ENCODE measurements at places on chromosomes 11 and 22. TPM values are rescaled to one million over a fixed set of nuclear protein-coding genes. Genes with fewer than 3 reads are reported as not detected.

GRCh38 chr11:75481922-75482606 lies 43.7 kb downstream of the GDPD5 start:
- DNase-seq = no peak

- DNase-seq = no peak
Observed at GRCh38 chr11:115778928-115779650, 274.9 kb upstream of the CADM1 start.

DNA sequence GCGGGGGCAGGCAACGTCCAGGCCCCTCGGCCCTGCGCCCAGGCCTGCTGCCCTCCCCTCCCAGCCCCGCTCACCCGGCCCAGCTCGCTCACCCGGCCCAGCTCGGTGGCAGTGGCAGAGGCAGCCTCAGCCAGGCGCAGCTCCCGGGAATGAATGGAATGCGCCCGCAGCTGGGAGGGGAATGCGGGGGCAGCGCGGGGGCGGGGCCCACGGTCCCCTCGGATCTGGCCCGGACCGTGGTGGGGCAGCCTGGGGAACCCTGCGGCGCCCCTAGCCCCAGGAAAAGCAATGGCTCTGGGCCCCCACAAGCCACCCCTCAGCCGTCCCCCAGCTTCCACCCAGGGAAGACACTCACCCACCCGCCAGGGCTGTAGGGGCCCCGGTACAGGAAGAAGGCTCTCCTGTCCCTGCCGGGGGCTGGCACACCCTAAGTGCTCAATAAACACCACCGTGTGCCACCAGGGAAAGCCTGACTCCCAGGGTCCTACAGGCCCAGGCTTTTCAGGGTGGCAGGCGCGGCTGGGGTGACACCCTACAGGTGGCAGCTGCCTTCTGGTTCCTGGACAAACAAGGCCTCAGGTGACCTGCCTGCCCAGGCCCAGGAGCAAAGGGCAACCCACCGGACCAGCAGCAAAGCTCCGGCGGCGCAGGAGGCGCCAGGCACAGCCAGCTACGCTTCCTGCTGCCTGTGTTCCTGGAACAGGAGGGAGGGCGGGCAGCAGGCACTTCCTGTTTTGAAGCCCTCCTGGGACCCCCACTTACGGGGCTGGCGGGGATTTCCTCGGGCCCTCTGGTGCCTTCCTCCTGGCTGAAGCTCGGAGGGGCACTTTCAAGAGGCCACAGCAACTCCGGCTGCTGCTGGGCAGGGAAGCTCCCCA lies 13.8 kb downstream of the PLXNB2 start:
- no peak for DNase-seq

- DNase-seq = no peak
Observed at GRCh38 chr11:34190192-34191139, 85.0 kb downstream of the NAT10 start.

DNA sequence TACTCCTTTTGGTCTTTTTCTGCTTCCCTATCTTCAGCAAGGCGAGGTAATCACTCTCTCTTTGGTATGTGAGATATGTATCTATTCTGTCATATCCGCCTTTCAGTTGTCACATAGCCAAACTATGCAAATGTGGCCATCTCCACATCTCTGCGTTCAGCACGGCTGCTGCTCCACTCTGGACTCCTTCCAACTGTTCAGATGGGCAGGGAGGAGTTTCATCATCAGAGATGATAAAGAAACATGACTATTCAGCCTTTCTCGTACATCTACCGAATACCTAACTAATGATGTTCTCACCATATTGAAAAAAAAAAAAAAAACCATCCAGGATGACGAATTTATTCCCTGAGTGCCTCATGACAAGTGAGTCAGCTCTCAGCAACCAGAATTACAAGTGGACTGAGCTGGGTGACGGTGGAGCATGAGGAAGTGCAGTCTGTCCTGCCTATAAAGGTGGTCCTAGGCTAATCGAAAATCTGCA lies 899.6 kb downstream of the OPCML start:
- DNase-seq = no peak

- DNase-seq = no peak
Observed at GRCh38 chr11:80432057-80432456, 991.2 kb upstream of the TENM4 start.

DNA sequence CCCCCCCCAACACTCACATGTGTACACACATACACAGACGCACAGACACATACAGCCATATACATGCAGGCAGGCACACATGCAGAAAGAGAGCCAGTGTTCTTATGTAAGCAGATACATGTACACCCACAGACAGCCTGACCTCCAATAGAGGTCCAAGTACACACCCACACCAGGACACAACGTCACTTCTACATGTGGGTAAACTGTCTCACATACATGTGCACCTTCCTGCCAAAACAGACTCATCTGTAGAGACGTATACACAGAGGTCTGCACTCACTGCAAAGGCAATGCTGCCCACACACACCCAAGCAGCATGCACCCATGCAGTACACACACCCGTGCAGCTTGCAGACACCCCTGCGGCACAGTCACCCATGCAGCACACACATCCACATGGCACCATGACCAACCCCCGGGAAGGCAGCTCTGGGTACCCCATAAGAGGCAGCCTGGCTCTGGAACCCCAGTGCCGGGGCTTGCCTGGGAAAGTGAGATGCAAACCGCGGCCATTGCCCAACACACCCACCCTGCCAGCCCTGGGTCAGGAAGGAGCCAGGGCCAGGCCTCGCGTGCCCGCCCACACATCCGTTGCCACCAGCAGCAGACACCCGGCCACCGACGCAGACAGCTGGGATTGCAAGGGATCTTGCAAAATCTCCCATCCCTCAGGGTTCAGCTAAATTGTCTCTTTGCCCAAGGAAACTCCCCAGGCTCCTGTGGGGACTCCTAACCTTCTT lies 10.1 kb downstream of the CASTOR1 start:
- DNase-seq = no peak

DNA sequence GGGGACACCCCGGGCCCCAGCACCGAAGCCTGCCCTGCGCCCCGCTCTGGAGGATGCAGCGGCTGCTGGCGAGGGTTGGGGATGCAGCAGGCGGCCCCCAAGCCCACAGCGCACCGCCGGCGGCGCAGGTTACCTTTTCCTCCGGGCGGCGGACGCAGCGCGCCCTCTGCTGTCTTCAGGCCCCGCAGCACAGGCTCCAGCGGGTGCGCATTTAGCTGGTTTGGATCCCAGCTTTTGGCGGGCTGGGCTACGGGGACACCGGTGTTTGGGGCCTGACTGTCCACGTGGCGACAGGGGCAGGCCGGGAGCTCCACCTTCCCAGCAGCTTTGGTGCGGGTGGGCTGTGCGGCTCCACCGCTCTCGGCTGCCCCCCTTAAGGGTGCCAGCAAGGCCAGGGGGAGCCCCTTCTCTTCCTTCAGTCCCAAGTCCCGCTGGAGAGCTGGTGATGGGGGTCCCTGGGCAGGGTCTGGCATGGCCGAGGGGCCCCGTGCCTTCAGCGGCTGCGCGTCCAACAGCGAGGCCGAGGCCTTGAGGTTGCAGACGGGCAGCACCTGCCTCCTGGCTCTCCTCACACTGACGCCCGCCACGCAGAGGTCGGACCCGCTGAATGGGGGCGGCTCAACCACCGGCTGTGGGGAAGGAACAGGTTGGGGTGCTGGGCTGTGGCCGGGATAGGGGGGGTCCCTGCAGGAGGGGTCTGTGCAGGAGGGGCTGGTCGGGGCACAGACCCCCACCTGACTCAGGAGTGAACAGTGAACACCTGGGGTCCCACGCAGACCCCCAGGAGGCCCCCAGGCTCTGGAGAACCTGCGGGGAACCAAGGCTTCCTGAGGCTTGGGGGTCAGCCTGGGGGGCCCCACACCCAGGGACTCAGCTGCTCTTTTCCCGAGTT lies 18.0 kb upstream of the IL17REL start:
- peak; percentile 44 for DNase-seq

DNA sequence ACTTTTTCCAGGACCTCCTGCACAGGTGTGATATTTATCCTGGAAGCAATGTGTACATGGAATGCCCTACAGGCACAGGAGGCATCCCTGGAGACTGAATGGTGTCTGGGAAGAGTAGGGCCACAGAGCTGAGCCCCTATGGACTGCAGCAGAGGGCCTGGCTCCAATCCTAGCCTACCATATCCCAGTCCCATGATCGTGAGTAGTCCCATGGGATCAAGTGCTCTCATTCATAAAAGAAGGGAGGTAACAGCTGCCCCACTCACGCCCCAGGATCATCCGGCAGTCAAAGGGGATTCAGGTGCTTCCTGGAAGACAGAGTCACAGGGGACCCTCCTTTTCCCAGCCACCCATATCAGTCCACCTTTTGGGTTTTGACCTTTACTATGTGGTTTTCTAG lies 24.0 kb downstream of the ANKK1 start:
- no peak for DNase-seq

- DNase-seq = peak; percentile 37
Observed at GRCh38 chr11:95229993-95230809, 801 bp downstream of the SESN3 start.

- no peak for DNase-seq
Observed at GRCh38 chr11:131491503-131491902, 121.1 kb downstream of the NTM start.

- DNase-seq = peak; percentile 88
Observed at GRCh38 chr11:910589-911030, at the start of gene CHID1. TSS of gene CHID1 (minus strand) at chr11:910810. CDS start at chr11:904816, 5,994 bp downstream.

DNA sequence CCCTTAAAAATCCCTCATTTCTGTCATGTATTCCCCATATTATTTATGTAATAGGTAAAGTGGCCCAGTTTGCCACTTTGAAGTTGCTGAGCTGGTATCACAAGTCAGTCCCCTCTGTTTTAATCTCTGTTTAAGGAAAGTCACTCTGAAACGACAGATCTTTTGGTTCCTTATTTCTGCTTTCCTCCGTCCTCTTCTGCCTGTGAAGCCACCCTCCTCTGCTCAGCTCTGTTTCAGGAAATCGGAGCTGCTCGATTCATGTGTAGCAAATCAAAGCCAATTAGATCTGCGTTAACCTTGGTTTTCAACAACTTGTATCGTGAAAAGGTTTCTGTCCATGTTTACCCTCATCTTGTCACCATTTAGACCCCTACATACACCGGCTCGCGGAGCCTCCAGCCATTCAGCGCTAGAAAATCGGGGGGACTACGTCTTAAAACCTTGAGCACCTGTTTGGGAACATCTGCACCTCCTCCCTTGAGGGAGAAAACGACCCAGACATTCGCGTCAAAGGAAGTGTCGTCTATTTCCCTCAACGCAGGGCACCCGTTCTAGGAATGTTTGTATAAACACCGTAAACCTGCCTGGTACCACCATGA lies 576 bp upstream of the SC5D start:
- peak; percentile 15 for DNase-seq

DNA sequence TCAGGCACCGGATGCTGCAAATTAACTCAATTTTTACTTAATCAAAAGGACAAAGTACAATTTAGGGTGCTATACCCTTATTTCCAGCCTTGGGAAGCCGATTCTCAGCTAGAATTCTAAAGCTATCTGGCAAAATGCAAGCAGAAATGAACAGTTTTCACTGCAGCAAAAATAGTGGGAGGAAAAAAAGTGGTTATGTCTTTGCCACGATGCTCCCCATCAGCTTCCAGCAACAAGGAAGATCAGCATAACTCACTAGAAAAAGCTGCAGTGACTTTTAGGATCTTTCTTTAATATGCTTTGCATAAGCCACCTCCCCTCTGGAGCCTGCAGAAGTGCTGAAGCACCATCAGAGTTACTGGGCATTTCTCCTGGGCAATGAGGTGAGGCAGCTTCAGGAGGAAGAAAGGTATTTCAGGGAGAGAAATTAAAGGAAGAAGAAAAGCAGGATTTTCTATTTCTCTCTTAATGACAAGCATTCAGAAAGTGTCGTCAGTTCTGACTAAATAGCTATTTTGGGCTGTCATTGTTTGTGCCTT lies 702.9 kb downstream of the DLG2 start:
- no peak for DNase-seq

- DNase-seq = no peak
Observed at GRCh38 chr11:19781351-19781750, 68.7 kb downstream of the NAV2 start.

- DNase-seq = no peak
Observed at GRCh38 chr22:43050995-43051394, 36.0 kb upstream of the PACSIN2 start.

- no peak for DNase-seq
Observed at GRCh38 chr11:94139416-94139815, 10.8 kb downstream of the PANX1 start.

GRCh38 chr11:288478-289397 lies at the start of gene PGGHG:
TSS of gene PGGHG (plus strand) at chr11:289126. CDS start at chr11:289817, 691 bp downstream.
- DNase-seq = peak; percentile 49

- no peak for DNase-seq
Observed at GRCh38 chr11:84825106-84825660, 802.0 kb downstream of the DLG2 start.

DNA sequence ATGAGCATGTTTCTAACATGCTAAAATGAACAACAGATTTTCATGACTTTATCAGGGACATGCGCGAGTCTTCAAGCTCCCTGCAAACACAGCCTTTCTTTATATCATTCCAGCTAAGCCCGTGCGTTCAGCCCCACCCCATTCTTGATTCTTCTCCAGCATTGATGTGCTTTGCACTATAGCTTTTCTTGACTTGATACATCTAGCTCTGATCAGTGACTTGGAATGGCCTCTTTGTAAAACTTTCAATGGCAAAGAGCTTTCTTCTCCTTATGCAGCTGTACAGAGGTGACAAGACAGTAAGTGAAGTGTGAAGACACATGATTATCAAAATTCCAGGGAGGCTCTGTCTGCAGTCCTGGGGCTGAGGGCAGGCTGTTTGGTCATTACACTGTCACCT lies 561.0 kb downstream of the OPCML start:
- no peak for DNase-seq

GRCh38 chr11:132943357-132943705 lies 589.0 kb downstream of the OPCML start:
- no peak for DNase-seq

- no peak for DNase-seq
Observed at GRCh38 chr22:41966607-41967240, 2.5 kb upstream of the SEPTIN3 start.

- DNase-seq = no peak
Observed at GRCh38 chr11:108726077-108726800, 61.4 kb downstream of the DDX10 start.

DNA sequence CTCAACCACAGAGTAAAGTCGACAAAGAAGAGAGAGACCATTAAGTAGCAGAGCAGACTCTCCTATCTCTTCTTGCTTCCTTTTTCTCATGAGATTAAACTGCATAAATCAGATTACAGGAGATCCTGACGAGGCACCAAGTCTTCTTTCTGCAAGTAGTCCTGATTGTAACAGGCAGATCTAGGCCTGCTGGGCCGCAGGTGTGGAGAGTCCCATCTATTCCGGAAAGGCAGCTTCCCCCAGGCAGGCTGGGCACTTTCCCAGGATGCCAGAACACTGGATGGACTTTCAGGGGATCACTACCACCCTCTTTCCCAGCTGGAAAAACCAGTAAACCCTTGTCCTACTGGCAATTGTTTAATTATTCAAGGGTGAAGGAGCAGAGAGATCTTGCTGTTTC lies 173.0 kb upstream of the CADM1 start:
- no peak for DNase-seq

GRCh38 chr11:92644595-92645445 lies 324.6 kb upstream of the MTNR1B start:
- no peak for DNase-seq

HBE1 gene
- polyA plus RNA-seq = 26.1 TPM

SHISAL1 gene
- 3.3 TPM for polyA plus RNA-seq

ZNF215 gene
- 3.0 TPM for polyA plus RNA-seq

CNTF gene
- polyA plus RNA-seq = 1.6 TPM

CARD16 gene
- 1.7 TPM for polyA plus RNA-seq

SSTR3 gene
- 1.2 TPM for polyA plus RNA-seq

IGLL1 gene
- polyA plus RNA-seq = 1.9 TPM

NCAM1 gene
- polyA plus RNA-seq = 72.5 TPM

TPBGL gene
- polyA plus RNA-seq = 0.06 TPM

MS4A5 gene
- 0.23 TPM for polyA plus RNA-seq

GP1BB gene
- polyA plus RNA-seq = 4.5 TPM

CNIH2 gene
- 3.8 TPM for polyA plus RNA-seq

SCGB1D1 gene
- not detected for polyA plus RNA-seq

B4GALNT4 gene
- 99.5 TPM for polyA plus RNA-seq

OR9I1 gene
- not detected for polyA plus RNA-seq

BTBD10 gene
- 30.8 TPM for polyA plus RNA-seq

EIF3D gene
- polyA plus RNA-seq = 268 TPM

Data from renal cortex interstitium (tissue), 15 donors.